8988T (cell line): ENCODE measurements at places on chromosomes 6 and 20.

- DNase-seq, result no peak
Measured at GRCh38 chr20:58149437-58150091, 78.9 kb downstream of the ANKRD60 start.

- DNase-seq, result no peak
Measured at GRCh38 chr6:33286946-33287914, 1.8 kb downstream of the WDR46 start.

- DNase-seq, result no peak
Measured at GRCh38 chr20:62421716-62421990, 5.7 kb downstream of the RBBP8NL start.

- DNase-seq, result no peak
Measured at GRCh38 chr6:80543598-80544222, 437.2 kb downstream of the BCKDHB start.

DNA sequence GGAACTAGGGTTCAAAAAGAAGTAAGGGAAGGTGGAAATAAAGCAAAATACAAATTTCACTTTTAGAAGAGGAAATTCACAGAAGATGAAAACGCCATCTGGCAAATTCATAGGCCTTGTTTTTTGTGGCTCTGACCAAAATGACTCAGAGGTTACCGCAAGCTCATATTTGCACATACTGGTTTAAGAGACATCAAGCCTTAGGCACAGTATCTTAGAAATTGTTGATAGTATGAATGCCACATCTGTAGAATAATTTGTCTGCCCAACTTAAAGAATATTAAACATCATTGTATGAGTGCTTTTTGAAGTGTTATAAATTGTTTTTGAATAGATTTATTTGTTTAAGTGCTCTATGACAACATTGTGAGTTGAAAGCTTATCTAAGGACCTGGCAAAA lies 10.6 kb downstream of the TAAR1 start:
- no peak for DNase-seq

DNA sequence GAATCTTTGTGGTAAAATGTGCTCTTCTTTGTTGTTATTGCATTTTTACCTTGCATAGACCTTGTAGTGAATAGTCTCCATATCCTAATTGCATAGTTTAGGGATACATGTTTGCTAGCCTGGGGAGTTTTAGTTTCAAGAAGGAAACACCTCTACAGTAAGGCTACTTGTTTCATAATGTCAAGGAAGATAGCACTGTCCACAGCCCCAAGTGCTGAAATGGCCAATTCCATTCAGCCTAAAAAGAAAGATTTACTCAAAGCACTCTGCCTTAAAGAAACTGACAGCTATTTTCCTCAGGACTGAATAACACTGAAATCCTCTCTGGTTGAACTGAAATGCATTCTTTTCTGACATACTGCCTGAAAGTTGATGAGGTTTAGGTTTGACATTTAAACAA lies 2.6 kb downstream of the HCRTR2 start:
- DNase-seq, result no peak

DNA sequence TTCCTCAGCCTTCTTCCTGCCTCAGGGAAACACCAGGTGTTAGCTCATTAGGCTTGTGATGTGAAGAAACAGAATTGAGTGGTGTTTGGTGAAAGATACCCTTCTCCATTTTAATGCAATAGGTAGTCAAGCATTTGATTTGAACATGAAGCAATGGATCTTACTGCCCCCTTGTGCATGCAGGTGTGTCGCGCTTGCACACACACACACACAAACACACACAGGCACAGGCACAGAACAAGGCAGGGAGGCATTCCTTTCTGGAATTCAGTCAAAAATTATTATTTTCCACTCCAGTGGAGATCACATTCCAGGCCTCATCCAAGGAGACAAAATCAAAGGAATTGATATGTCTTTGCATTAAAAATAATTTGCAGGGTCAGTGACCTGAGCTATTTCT lies 667.0 kb upstream of the MARCKS start:
- DNase-seq, result no peak

GRCh38 chr20:46946181-46946624 lies 51.6 kb downstream of the EYA2 start:
- DNase-seq, result no peak

DNA sequence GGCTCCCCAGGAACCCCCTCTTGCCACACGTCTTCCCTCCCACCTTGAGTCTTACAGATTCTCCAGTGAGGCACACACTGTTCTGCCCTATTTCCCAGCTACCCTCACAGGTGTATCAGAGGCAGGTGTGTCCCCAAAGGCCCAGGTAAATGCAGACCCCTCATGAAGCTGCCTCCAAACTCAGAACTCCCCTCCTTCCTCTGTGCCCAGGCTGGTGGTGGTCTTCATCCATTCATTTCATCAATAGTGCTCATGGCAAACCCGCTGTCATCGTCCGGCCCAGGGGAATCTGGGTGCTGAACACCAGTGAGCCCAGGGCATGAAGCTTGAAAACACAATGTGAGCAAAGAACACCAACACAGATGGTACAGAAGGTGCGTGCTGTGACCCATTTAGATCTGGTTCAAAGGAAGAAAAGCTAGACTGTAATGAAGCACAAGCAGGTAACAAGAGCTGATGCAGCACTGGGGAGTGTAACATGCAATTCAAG lies 213.1 kb downstream of the SYNDIG1 start:
- DNase-seq, result no peak

- no peak for DNase-seq
Measured at GRCh38 chr20:995170-995569, 6.9 kb downstream of the RSPO4 start.

- DNase-seq, result no peak
Measured at GRCh38 chr6:78598966-78599365, 268.4 kb upstream of the IRAK1BP1 start.

- no peak for DNase-seq
Measured at GRCh38 chr20:62774762-62775161, 21.5 kb upstream of the MRGBP start.

DNA sequence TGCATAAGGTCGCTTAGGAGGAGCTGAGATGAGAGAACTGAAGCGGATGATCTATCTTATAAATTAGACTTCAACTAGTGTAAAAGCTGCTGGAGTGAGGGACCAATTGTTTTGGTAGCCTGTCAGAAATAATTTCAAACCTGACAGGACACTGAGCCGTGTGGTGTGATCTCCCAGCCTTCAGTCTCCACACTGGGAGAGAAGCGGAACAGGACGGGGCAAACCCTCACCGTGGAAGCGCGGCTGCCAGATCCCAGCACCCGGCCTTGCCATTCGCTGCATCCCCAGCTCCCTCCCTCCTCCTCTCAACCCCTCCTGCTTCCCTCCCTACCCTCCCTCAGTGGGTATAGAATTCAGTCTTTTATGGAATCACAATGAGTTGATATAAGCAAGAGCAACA lies 900.1 kb upstream of the SLC35B3 start:
- DNase-seq, result no peak

- no peak for DNase-seq
Measured at GRCh38 chr6:136772685-136773472, 19.4 kb downstream of the MAP3K5 start.

DNA sequence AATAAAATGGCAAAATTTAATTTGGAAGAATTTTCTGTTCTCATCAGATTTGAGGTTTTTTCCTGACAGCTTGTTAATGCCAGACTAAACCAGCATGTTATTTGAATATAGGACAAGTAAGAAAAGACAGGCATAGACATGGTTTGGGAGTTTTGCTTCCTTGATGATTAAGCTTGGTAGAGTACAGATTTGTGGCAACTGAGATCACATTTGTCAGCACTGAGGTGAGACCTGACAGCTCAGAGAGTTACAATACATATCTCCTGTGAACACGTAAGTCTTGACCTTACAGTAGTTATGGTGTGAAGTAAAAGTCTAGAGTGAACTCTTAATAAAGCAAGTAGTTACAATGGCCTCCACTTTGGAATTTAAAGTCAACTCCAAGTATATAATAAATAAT lies 34.5 kb downstream of the CENPW start:
- DNase-seq, result no peak

GRCh38 chr6:131568726-131569125 lies 4.3 kb upstream of the ARG1 start:
- no peak for DNase-seq
